ENCODE measurements at places on chromosomes 12 and 14. TPM values are rescaled to one million over a fixed set of nuclear protein-coding genes. Genes with fewer than 3 reads are reported as not detected.
A peak's percentile ranks its signal among the peaks of the same experiment; 100 is the strongest.

The CLEC2D gene
- 1.3 TPM for total RNA-seq

DNA sequence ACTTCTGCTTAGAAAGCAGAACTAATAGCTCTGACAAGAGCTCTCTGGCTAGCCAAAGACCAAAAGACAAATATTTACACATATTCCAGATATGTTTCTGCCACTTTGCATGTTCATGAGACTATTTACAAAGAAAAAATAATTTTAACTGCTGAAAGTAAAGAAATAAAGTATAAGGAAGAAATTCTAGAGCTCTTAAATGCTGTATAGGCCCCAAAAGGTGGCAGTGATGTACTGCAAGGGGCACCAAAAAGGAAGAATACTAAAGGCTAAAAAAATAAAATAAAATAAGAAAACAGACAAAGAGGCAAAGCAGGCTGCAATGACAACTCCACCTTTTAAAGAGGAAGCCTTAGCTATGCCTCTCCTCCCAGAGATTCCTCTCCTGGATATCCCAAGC lies 23.0 kb downstream of the KLRK1 start:
- DNase-seq, result peak; percentile 21

GRCh38 chr14:66600416-66600815 lies 92.5 kb downstream of the GPHN start:
- DNase-seq, result no peak

DNA sequence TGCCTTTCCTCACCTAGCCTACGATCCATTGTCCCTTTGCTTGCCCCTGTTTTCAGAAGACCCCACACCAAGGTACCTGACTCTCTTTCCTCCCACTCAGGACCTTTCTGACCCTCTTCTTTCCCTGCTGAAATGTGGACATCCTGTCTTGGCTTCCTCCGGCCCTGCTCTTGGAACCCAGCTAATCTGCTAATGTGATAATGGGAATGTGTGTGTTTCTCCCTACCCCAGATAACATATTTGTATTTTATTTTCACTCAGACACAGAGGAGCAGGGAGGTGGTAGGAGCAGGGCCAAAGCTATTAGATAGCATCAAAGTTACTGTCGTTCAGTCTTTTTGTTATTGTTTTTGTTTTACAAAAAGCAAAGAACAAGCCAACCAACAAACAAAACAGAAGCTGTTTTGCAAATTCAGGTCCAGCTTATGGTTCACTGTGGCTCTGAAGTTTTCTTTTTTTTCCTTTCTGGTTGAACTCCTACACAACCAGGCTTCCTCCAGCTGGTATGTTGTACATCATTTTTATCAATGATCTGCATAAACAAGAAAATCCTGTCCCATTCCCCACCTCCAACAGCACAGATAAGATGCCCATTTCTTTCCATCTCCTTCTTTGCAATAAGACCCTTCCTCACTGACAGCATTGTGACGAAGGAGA lies 137.3 kb downstream of the C12orf75 start:
- DNase-seq, result peak; percentile 35

DNA sequence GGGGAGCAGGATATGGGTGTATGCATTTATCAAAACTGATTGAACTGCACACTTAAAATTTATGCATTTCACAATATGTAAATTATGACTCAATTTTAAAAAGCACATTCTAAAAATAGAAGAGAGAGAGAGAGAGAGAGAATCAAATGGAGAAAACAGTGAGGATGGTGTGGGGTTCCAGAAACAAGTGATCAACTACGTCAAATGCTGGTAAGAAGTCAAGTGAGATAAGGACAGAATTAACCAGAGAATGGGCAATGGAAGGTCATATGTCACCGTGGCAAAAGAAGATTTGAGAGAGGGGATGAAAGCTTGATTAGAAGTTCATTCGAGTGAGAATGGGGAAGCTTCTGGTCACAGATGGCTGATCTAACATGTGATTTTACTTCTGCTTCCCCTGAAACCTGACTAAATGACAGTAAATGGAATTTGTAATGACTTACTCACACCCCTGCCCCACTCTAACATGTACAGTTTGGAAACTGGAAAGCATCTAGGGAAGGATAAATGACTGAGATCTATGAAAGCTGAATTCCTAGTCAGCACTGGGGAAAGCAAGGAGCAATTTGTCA lies 276.5 kb upstream of the AMIGO2 start:
- no peak for DNase-seq

The ACSS3 gene
- total RNA-seq, result under 0.01 TPM

DNA sequence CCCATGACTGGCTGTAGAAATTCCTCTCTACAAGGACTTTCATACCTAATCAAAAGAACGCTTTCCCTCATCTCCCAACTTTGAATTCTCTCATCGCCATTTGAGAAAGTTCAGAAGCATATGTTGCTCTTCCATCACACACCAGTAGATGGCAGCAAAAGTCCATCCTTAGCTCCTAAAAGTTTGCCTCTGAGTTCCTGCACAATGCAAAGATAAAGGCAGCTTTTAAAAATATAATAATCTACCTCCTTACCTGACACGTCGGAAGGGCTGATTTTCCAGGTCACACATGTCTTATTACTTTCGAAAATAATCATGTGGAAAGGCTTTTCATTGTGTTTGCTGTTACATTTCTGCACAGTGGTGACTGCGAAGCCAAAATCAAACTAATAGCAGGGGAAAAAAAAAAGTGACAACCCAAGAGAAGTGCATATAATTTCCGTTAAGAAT lies 456.7 kb upstream of the SEL1L start:
- peak; percentile 58 for DNase-seq

The MGST1 gene
- 12.9 TPM for total RNA-seq

The LRP1 gene
- 0.60 TPM for total RNA-seq

DNA sequence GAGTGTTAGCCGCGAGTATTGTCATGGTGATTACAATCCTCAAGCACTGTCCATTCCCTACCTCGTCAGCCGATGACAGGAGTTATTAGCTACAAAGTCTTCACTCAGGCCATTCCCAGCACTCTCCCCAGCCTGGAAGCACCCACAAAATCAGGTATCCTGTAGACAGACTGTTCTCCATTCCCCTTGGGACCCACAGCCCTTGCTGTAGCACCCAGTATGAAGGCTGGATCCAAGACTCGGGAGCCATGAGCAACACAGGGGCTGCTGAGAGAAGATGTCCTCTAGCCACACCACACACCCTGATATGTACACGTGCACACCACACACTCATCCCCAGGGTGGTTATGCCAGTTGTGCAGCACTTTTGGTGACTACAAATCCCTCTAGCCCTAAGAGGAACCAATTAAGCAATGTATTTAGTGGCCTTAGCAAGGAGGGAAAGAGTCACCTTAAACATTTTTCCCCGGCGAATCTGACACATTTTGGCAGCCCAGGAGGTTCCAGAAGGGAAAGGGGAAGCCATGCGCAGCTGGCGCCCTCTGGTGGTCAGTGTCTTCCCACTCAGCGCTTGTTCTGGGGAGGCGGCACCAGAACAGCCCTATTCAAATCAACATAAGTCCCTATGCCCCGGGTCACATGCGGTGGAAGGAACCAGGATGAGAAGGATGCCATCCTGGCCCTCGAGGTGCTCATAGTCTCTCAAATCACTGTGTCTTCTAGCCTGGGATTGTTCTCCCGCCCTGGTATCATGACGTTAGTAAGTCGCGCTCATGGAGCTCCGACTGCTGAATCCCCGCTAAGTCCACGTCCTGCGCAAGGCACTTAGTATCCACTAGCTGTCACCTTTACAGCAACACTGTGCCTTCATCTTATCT lies 96.9 kb downstream of the GCH1 start:
- peak; percentile 78 for DNase-seq

DNA sequence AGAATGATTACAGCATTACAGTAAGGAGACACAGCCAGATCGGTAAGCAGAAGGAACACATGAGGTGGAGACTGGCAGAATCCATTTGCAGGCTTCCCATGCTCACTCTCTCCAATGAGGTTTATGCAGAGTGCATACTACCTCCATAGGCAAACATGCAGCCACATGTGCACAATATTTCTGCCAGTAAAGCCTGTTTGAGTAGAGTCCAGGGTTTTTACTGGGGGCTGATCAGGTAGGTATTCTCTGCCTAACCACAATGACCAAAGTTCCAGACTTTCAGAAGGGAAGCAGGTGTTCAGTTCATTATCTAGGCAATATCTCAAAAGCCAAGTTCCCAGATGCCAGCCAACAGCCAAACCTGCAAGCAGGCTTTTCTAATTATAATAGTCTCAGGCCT lies 31.1 kb downstream of the INTS13 start:
- no peak for DNase-seq

DNA sequence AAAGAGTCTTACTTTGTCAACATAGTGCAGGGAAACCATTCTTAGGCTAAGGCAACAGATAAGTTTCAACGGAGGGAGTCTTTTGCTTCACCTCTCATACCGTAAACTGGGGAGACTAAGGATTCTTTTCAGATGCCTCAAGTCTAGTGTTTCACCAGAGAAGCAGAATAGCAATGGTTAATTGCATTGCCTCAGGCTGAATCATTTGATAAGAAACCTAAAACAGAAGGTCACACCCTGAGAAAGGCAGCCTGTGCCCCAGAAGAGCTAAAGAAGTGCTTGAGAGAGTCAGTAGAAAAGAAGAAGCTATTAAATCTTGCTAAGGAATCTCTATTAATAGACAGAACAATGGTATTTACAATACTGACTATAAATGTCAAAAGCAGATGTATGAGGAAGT lies 21.8 kb upstream of the ATXN7L3B start:
- DNase-seq, result no peak

The DHRS1 gene
- 8.7 TPM for total RNA-seq

GRCh38 chr12:23854598-23854997 lies 94.9 kb downstream of the SOX5 start:
- no peak for DNase-seq

DNA sequence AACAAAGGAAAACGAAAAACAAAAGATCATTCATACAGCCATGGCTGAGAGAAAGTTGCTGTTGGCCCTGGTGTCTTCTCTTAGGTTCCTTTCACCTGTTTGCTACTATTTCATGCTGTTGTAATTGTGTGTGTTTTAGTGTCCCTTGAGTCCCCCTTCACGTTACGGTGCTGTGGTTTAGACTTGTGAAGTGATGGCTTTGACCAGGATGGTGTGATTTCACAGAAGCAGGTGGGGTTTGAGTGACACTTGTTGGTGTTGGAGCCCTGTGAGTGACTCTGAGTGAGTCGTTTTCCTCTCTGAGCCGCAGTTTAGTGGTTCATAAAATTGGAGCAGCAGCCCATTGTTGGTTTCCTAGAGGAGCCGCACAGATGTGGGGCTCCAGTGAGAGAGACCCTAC lies 635.4 kb downstream of the VRK1 start:
- no peak for DNase-seq

The MYRFL gene
- total RNA-seq, result under 0.01 TPM

DNA sequence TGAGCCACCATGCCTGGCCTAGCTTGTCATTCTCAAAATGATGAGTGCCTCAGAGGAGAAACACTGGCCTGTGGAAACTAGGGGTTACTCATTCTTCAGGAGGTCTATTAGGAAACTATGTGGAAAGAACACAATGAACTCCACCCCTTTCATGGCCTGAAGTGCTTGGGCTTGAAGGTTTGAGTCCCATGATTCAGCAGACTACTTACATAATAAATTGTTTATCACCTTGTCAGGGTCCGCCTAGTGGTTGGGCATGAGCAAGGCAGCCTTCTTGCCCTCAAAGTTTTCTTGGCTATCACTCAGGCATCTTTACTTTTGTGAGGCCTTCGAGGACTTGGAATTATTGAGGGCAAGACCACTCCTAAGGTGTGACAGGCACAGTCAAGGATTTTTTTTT lies 251.2 kb downstream of the ACSS3 start:
- no peak for DNase-seq

DNA sequence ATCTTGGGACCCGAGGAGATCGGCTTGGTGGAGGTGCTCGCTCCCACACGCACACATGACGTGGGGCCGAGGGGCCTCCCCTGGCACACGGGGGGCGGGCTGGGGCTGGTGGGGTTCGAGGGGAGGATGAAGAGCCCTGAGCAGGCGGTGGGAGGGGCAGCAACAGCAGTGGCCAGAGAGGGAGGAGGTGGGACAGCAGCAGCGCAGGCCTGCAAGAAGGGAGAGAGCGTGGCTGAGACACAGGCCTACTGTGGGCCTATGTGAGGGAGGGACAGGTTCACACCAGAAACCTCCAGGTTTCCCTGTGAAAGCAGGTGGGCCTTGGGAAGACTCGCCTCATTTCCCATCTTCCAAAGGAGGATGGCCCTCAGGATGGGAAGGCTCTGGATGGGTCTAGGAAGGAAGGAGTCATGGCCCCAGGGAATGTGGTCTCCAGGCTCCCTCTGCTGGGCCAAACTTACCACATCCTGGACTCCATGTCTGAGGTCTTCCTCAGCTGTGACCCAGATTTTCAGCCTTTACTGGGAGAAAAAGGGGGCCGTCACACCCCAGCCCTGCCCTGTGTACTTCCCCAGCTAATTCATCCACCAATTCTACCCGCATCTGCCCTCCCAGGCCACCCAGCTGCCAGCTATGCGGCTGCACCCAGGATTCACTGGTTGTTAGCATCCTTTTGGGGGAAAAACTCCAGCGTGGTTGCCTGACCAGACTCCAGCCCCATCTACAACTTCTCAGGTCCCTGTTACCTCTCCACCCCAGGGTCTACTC lies 2.8 kb downstream of the PIANP start:
- DNase-seq, result peak; percentile 54

DNA sequence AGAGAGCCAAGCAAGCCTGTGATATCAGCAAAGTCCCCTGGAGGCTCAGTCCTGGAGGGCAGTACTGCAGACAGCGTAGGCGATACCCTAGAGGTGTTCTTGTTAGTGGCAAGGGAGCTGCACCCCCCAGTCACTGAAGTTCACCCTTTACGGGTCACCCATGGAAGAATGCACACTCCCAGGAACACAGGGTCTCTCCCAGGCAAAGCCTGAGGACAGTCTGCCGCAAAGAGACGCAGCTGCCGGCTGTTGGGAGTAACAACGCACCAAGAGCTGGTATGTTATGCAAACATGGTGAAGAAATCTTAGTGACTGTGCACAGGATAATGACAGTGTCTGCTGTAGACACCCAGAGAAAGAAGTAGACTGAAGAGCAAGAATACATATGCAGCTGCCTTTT lies 43.5 kb upstream of the NOS1 start:
- no peak for DNase-seq

- no peak for DNase-seq
These were observed 457.7 kb upstream of the SYT1 start for GRCh38 chr12:78406828-78407227.

DNA sequence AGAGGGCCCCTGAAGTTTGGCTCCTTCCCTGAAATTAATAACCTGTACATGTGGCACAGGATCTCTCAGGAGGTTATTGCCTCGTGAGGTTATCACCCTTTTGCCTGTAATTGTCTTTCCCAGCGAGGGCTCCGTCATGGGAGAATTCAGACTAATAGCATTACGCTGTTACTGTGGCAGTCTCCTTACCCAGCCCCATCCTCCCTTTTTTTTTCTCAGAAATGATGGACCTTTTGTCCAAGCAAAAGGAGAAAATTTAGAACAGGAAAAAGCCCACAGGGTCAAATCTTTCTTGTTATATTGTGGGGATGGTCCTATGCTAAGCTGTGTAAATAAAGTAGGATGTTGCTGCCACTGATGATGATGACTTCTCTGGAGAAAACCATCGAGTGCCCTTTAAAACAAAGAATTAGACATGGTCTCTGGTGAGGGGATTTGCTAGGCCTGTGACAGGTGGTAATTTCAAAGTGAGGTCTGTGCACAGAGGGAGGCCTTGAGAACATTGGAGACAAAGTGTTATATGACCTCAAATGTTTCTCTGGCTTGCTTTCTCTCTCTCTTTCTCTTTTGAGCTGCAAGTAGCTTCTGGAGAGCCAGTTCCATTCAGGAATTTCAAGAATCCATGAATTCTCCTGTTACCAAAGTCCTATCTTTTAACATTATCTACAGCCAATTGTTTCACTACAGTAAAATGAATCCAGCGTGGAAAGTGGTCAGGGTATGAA lies 357.2 kb downstream of the BMP4 start:
- no peak for DNase-seq

Data from lung microvascular endothelial cell (primary cell).